ENCODE measurements at places on chromosomes 3 and 15.

- DNase-seq = peak; percentile 60
These were observed 40.6 kb upstream of the FLNB start for GRCh38 chr3:57967590-57967989.

DNA sequence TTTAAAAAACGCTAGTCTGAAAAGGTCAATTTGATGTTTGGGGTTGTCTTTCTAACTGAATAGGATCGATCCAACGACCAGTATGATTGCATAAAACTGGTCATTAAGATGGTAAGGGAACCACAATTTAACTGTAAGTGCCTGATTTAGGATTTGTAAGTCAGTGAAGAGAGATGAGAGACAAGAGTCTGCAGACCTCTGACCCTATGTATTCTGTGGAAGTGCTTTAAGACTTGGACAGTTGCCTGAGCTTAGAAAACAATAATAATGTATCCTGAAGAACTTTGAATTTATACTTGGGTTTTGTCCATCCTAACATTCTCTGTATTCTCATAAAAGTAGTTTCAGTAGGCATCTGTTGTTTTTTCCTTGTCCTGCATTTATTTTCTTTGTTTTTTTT lies 221.4 kb upstream of the SUCLG2 start:
- no peak for DNase-seq

DNA sequence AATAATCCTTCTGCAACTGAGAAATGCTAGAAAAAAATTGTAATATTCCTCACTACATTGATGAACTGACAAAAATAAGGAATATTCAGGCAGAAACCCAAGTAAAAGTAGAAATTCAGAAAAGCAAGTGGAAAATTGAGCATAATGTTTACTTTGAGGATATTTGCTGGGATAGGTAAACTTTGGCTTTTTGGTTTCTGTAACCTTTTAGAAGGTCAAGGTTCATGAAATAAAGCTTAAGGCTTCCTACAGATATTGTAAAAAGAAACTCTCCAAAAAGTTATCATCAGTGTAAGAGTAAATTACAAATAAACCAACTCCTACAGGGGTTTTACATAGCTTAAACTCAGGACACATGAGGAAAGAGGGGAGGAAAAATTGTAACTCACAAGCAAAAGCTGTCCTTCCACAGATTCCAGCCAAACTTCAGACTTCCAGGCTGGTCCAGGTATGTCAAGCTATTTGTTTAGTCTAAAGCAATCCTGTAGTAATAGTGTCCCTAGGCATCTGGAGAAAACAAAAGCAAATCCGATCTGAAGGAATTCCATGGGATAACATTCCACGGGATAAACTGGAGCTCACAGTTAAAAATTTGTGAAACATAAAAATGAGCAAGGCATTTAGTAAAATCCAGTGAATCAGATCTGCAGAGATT lies 21.1 kb downstream of the C3orf70 start:
- DNase-seq = no peak

- DNase-seq = peak; percentile 29
These were observed 503.9 kb upstream of the NR2F2 start for GRCh38 chr15:95826412-95827195.

- no peak for DNase-seq
These were observed 13.4 kb upstream of the CTDSPL2 start for GRCh38 chr15:44414001-44414400.

GRCh38 chr3:119703820-119704531 lies 1.2 kb downstream of the CFAP91 start:
- DNase-seq = no peak

DNA sequence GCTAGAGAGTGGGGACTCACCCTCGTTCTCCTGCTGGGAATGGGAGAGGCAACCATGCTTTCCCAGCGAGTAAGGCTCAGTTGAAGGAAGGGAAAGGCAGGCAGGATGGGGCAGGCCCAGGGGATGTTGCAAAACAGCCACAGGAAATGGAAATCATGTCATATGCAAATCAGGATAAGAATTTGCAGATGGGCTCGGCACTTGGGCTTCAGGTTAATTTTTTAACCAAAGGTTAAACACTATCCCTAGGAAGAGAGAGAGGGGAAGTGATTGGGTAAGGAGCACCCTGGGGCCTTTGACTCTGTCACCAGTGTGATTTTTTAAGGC lies 14.6 kb upstream of the PLA2G4E start:
- DNase-seq = peak; percentile 23

DNA sequence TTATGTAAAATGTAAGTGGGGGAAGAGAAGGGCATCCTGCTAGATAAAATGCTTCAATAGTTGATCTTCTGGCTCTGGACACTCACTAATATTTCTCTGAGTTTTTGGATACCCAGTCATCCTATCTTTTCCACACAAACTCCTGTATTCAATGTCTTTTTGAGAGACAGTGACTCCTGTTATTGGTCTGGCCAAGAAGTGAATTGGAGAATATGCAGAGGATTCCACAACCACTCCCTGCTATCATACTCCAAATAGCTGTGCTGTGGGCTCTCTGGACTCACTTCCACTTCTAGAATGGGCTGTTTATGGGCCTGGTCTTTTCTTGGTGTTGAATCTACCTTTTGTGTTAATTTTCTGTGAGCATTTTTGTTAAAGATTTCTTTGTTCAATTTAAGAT lies 376.8 kb downstream of the NLGN1 start:
- no peak for DNase-seq

GRCh38 chr3:133394561-133395311 lies 5.1 kb upstream of the BFSP2 start:
- DNase-seq = no peak

- no peak for DNase-seq
These were observed 199.4 kb upstream of the ARRDC4 start for GRCh38 chr15:97761110-97761509.

DNA sequence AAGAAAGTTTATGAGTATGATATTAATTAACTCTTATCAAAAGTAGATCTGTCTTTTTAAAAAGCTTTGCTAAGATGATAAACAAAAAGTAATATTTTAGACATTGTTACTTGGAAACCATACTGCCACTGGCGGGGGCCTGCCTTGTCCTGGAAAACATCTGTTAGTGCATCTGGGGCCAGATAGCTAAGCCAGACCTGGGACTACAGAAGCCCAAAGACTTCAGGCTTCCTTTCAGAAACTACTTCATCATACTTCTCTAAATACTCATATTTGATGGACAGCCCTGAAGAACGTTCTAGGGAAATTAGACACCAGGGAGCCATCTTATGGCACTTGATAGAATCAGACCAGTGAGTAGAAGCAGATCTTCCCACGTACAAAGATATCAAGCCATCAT lies 795.4 kb upstream of the SEMA6D start:
- no peak for DNase-seq

DNA sequence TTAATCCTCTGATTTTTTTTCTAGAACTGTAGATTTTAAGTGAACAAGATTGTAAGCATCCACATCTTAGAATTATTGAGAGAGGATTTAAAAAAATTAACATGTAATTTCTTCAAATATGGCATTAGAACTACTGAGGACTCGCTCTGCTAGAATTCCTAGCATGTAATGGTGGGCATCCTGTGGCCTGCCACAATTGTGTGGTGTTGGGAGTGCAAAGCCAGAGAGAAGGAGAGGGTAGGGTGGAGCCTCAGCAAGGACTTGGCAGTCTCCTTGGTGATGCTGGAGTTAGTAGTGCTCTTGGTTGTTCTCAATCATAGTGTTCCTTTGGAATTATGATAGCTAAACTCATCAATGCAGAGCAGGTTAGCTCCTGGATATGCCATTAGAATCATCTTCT lies 443.9 kb upstream of the TBL1XR1 start:
- DNase-seq = no peak

DNA sequence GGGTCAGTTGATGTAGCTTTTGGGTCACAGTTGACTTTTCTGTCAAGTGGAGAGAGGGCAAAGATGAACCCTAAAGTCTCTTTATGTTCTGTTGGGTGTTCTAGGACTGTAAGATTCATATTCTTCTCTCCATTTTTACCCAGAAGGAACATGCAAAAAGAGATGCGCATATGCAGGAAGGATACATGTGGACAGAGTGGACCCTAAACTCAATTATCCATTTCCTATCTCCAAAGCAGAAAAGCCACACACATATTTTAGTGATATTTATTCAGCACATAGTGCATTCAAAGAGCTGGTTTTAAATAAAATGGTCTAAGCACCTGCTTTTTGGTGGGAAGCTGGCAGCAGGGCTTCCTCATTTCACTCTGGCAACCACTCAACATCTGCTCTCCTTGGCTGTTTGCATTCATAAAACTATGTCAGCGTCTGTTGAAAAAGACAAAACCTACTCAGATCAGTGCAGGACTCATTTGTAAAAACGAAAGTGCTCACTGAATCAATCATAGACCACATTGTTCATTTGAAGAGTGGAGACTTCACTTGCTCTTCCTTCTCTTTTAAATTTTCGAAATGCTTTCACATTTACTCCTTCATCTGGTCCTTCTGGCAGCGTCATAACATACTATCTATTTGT lies 96.6 kb downstream of the SEMA6D start:
- no peak for DNase-seq

DNA sequence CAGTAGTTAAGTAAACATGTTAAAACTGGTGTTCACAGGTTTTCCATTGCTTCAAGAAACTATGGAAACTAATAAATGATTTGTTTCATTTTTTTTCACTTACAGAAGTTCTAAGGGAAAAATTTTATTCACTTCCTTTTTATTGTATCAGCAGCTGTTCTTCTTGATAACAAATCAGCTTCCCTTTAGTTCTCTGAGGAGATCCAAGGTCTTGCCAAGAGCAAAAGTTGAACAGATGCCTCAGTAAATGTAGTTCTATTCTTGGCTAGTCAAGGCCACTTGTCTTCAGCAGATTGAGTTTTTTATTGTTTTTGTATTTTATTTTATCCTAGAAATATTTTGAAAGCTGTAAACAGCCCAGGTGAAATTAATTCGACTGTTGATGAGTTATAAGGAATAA lies 41.8 kb downstream of the KCNH8 start:
- DNase-seq = no peak

GRCh38 chr3:40741729-40742128 lies 217.0 kb downstream of the ZNF621 start:
- no peak for DNase-seq

DNA sequence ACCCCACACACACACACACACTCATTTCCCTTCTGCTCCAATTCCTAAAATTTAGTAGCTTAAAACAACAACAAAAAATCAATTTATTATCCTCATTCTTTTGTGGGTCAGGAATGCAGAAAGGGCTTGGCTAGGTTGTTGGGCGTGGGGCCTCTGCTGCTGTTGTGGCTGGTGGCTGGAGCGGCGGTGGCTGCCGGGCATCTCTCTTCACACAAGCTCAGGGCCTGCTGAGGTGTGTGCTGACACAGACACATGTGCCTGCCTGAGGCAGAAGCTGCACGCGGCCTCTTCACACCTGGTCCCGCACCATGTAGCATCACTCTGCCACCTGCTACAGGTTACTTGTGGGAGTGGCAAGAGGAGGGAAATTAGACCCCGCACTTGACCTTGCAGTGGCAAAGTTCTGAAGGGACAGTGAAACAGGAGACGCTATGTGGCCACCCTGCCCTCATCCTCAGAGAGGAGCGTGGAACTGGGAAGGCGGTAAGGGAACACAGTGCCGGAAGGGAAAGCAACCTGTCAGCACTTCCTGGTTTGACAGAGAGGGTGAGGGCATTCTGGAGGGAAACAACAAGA lies 64.0 kb upstream of the PRR20G start:
- no peak for DNase-seq

DNA sequence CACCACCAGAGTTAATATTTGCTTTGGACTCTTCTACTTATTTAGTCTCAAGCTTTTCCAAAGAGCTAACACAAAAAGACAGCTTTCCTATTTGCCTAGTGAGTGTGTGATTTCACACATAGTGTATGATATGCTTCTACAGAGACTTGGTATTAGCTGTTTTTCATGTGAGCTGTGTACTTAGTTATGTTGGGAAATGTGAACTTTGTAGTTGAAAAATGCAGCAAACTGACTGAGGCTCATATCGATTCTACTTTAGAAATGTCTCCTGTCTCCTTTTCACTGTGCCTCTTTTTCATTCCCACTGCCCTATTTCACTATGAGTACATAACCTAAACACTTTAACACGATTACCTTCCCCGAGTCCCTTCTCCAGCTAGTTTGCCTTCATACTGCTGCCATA lies 136.5 kb downstream of the ALCAM start:
- DNase-seq = no peak

DNA sequence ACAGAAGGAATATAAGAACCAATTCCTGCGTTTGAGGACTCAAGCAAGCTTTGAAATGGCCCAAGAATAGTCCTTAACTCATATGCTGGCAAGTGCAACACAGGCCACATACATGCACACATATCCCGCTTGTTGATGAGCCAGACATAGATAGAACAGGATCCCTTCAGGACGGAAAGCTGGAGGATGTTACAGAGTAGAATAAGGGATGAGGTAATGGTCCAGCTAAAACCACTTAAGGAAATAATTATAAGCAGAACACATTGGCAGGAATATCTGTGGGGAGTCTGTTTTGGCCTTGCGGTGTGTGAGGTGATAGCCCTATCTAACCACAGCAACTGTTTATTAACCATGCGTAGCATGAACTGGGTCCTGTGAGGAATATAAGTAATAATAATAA lies 25.0 kb downstream of the SCG3 start:
- DNase-seq = no peak

GRCh38 chr3:105349684-105350387 lies 16.9 kb upstream of the ALCAM start:
- no peak for DNase-seq

DNA sequence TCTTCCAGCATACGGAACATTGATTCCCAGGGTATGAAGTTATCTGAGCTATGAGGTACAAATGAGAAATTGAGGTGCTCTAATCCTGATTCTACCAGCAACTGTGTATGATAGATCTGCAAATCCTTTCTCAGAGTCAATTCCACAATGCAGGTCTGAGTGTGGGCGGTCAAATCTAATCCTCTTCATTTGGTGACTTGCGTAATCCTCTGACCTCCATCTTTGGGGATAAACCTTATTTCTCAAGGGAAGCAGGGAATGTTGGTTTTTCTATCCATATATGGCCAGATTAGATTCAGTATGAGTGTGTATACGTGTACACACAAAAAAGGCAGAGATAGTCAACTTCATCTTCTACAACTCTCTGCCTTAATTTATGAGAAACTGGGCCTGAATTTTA lies 348.4 kb upstream of the IL12A start:
- DNase-seq = no peak

Data from SW480 (cell line).